ENCODE measurements at places on chromosomes 3 and 15.

DNA sequence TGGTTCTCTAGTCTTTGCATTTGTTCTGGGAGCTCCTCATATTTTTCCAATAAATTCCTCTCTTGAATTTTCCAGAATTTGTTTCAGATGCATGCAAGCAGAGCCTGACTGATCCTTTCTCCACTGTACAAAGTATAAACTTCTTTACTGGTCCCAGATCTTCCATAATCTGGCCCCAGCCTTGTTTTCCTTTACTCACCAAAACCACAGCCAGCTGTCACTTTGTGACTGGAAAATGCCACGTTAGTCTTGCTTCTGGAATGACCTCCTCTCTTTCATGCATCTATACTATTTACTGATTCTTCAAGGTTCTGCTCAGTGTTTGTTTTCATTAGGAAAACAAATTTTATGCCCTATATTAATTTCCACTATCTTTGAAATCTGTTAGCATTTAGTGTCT is 60.4 kb upstream of the SPPL2A start:
- DNase-seq = no peak

DNA sequence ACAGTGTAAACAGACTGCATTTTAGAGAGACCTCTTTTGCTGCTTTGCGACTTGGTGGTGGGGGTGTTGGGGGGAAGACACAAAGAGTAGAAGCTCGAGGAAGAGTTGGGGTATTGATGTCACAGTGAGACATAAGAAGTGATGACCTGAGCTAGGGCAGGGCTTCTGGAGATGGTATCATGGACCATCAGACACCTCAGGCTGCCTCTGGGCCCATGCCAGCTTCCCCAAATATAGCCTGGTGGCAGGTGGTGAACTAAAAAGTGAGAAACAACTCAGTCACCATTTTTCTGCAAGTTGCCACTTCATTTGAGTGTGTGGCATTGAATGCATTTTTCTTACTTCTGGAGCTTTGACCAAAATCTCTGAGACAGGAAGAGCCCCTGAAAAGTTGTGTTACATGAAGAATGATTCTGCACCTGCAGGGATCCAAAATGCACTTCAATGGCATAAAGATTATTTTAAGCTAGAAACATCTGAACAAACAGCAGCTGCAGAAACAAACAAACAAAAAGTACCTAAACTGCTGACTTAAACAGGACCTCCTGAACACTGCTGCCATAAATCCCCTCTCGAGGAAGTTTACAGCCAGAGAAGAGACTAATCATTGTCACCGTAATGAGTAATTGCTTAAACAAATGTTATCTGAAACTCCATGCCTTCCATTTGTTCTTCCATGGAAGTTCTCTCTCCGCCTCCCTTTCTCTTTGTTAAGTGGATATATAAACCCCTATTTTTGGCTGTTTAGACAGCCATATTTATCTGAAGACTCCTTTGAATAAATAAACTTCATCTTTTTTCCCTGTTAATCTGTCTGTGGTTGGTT is 15.2 kb upstream of the XIRP1 start:
- no peak for DNase-seq

DNA sequence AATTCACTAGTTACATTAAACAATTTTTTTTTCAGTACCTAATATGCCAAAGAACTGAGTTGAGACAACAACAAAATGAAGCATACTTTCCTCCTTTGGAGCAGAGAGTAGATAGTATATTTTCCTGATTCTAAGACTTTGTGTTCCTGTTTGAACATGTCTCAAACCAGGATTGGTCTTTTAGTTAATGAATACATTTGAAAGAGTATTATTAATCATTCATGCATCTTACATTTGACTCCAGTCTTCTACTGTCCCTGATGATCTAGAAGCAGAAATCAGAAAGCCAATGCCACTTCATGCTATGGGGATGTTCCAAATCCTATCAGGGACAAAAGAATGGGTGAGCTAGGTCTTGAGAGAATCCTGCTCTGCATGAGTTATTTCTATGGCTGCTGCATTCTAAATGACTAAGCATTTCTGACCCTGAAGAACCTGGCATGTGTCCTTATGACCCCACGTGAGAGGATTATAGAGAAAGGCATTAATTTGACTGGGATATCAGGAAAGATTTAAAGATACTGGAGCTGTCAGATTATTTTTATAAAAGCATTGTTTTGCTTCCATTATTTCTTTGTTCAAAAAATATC is 32.9 kb upstream of the MBNL1 start:
- DNase-seq = no peak

- no peak for DNase-seq
Measured at GRCh38 chr3:96760956-96761355, 53.4 kb upstream of the EPHA6 start.

DNA sequence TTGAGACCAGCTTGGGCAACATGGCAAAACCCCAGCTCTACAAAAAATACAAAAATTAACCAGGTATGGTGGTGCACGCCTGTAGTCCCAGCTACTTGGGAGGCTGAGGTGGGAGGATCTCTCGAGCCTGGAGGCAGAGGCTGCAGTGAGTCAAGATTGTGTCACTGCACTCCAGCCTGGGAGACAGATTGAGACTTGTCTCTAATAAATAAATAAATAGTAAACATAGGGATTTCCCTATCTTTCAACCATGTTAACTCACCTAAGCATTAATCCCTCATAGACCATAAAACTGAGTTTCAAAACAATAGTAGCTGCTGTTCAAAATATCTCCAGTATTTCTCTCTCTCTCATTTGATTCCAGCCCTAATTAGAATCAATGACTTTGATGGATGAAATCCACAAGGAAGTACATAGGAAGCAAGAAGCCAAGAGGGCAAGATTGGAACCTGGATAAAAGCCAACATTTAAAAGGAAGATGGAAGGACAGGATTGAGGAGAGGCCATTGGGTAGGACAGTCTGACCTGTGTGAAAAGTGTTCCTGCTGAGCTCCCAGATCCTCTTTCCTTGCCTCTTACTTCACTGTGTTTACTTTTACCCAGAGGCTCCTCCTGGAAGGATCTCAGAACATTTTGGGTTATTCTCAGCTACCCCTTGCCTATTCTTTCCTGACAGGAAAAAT is 12.4 kb upstream of the TTBK2 start:
- DNase-seq = no peak

GRCh38 chr3:16861432-16861831 is 23.3 kb upstream of the PLCL2 start:
- no peak for DNase-seq
